SJSA1 (cell line): ENCODE measurements at places on chromosomes 6 and 20. TPM values are rescaled to one million over a fixed set of nuclear protein-coding genes. Genes with fewer than 3 reads are reported as not detected.

DNA sequence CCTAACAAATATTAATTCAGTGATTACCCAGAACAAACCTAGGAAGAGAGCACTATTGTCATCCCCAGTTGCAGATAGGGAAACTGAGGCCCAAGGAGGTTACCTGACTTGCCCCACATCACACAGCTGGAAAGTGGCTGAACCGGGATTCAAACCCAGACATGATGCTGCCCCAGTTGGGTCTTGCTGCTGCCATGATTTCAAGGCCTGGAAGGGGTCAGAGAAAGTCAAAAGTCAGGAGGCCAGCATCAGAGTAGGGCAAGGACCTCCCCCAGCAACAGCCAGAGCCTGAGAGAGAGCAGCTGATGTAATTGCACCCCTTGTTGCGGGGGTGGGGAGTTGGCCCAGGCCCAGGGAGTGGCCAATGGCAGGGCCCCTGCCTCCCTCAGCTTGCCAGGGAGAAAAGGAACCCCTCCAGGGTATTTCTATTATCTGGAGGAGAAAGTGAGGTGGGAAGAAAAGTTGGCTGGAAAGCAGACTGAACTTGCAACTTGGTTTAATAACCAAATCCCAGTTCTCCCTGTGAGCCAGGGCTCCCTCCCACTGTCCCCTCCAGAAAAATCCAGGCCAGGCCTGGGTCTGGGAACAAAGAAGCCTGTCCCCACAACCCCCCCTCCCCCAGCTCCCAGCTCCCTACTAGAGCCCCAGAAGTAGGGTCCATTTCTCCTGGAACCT, 83.6 kb downstream of the MRPL14 start:
- H3K4me3 ChIP-seq, result no peak overlapping the region
- H3K4me1 ChIP-seq, result peaks cover 41% of the 10 kb centered on the region
- no peaks in the 10 kb centered on the region for H3K27me3 ChIP-seq
- peak overlapping the region; percentile 47 for H3K27ac ChIP-seq

GRCh38 chr6:24504649-24505586, 10.1 kb downstream of the ALDH5A1 start:
- H3K4me3 ChIP-seq, result no peak overlapping the region
- no peaks in the 10 kb centered on the region for H3K36me3 ChIP-seq
- no peak for DNase-seq
- no peaks in the 10 kb centered on the region for H3K27me3 ChIP-seq
- no peaks in the 10 kb centered on the region for H3K4me1 ChIP-seq

DNA sequence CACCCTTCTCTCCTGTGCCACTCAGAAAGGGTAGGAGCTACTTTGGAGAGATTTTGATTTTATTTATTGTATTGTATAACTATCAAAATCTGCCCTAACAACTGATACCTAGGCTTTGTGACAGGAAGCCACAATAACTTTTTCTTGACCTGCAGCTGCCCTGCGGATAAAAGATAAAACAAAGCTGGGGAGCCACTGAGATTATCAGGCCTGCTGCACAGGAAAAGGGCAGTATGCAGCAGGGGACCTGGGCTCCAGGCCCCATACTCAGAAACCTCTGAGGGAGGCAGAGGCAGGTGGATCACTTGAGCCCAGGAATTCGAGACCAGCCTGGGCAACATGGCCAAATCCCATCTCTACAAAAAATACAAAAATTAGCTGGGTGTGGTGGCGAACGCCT, 980 bp upstream of the SNX21 start:
- no peak overlapping the region for H3K27ac ChIP-seq
- DNase-seq, result no peak
- peaks cover 17% of the 10 kb centered on the region for H3K36me3 ChIP-seq
- H3K4me1 ChIP-seq, result peaks cover 26% of the 10 kb centered on the region
- no peaks in the 10 kb centered on the region for H3K27me3 ChIP-seq
- H3K4me3 ChIP-seq, result no peak overlapping the region

GRCh38 chr20:10654250-10654610, 19.6 kb downstream of the JAG1 start:
- peak overlapping the region; percentile 16; the same call in 1 of the 2 replicates for H3K27ac ChIP-seq
- no peak overlapping the region for H3K4me3 ChIP-seq
- peaks cover 41% of the 10 kb centered on the region for H3K4me1 ChIP-seq
- H3K27me3 ChIP-seq, result no peaks in the 10 kb centered on the region

DNA sequence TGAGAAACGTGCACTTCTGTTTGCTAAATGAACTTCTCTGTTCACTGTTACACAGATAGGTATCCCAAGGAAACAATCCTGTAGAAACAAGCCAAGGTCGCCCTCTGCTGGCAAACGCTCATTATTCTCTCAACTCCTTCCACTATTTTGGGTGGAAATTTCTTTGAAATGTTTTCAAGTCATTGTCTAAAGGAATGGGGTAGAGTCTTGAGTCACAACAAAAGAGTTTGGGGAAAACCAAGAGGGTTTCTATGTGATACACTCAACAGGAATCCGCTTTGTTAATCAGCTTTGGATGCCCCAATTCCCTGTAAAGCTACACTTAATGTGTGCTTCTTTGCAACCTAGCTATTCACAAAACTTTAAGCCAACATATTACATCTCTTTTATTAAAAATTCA, 4.6 kb upstream of the RAE1 start:
- H3K27ac ChIP-seq, result peak overlapping the region; percentile 23; the same call in 1 of the 2 replicates
- no peaks in the 10 kb centered on the region for H3K36me3 ChIP-seq
- no peaks in the 10 kb centered on the region for H3K27me3 ChIP-seq
- peaks cover 10% of the 10 kb centered on the region for H3K4me1 ChIP-seq
- H3K4me3 ChIP-seq, result no peak overlapping the region

- peaks cover 17% of the 10 kb centered on the region for H3K4me1 ChIP-seq
- no peak overlapping the region for H3K4me3 ChIP-seq
- no peak overlapping the region for H3K27ac ChIP-seq
- H3K27me3 ChIP-seq, result no peaks in the 10 kb centered on the region
- H3K36me3 ChIP-seq, result no peaks in the 10 kb centered on the region
Observed at GRCh38 chr20:53660078-53660909, 66.7 kb upstream of the ZNF217 start.

GATA5 gene
- total RNA-seq, result not detected in 2 replicates

GRCh38 chr20:22070610-22071058, 365.2 kb downstream of the PAX1 start:
- no peaks in the 10 kb centered on the region for H3K27me3 ChIP-seq
- DNase-seq, result no peak
- H3K4me1 ChIP-seq, result no peaks in the 10 kb centered on the region
- no peak overlapping the region for H3K4me3 ChIP-seq
- H3K27ac ChIP-seq, result no peak overlapping the region
- H3K36me3 ChIP-seq, result no peaks in the 10 kb centered on the region

DNA sequence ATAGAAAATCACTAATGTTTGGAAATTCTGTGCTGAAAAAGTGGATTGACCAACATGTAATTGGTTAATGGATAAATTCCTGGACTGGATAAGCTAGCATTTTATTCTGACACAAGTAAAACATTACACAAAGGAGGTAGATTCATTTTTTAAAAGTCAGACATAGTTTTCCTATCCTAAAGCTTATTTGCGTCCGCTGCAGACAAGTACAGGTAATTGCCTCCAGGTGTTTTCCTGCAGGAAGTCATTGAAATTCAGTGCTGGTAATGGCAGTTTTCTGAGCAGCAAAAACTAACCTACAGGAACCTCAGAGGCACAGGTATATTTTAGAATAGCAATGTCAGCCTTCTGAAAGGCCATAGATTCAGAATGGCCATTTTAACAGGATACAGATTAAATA, 20.0 kb upstream of the HIVEP1 start:
- no peak overlapping the region for H3K27ac ChIP-seq
- H3K36me3 ChIP-seq, result no peaks in the 10 kb centered on the region
- H3K27me3 ChIP-seq, result no peaks in the 10 kb centered on the region
- H3K4me3 ChIP-seq, result no peak overlapping the region

PPIL1 gene
- total RNA-seq, result 46.2 and 83.6 TPM in 2 replicates

TMEM74B gene
- not detected in 2 replicates for total RNA-seq

- H3K27me3 ChIP-seq, result no peaks in the 10 kb centered on the region; the same call in 1 of the 2 replicates
- H3K27ac ChIP-seq, result no peak overlapping the region
- no peaks in the 10 kb centered on the region for H3K36me3 ChIP-seq
- no peak overlapping the region for H3K4me3 ChIP-seq
- DNase-seq, result no peak
Observed at GRCh38 chr6:90877616-90878015, 290.7 kb upstream of the MAP3K7 start.

GRCh38 chr6:139762587-139763031, 388.2 kb upstream of the CITED2 start:
- no peak for DNase-seq
- H3K27ac ChIP-seq, result no peak overlapping the region
- H3K4me3 ChIP-seq, result no peak overlapping the region
- peaks cover 31% of the 10 kb centered on the region for H3K4me1 ChIP-seq

DNA sequence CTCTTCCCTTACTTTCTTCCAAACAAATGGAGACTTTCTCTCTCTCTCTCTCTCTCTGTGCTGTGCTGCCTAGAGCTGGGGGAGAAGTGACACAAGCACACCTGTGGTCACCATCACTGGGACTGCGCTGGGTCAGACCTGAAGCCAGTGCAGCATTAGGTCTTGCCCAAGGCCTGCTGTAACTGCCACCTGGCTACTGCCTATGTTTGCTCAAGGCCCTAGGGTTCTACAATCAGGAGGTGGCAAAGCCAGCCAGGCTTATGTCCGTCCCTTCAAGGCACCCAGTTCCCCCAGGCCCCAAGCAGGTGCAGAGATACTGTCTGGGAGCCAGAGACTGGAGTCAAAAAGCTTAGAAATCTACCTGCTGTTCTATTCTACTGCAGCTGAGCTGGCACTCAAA, 49.4 kb upstream of the TOP1 start:
- no peak for DNase-seq
- H3K27me3 ChIP-seq, result 0 out of 2 replicates have a peak, but pooled peaks cover 2% of the 10 kb centered on the region
- H3K36me3 ChIP-seq, result no peaks in the 10 kb centered on the region
- H3K4me3 ChIP-seq, result no peak overlapping the region
- H3K4me1 ChIP-seq, result no peaks in the 10 kb centered on the region
- no peak overlapping the region for H3K27ac ChIP-seq

- no peak for DNase-seq
- peak overlapping the region; percentile 49 for H3K4me3 ChIP-seq
Observed at GRCh38 chr6:46129291-46129628, 529 bp upstream of the ENPP4 start.

DNA sequence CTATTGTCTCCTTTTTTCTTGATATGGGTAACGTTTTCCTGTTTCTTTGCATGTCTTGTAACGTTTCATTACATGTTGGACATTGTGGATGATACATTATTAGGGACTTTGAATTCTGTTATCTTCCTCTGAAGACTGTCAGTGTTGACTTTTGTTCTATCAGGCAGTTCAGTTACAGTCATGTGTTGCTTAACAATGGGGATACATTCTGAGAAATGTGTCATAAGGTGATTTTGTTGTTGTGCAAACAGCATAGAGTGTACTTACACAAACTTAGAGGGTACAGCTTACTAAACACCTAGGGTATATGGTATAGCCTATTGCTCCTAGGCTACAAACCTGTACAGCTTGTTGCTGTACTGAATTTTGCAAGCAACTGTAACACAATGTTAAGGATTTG, 64.7 kb downstream of the AK9 start:
- H3K4me1 ChIP-seq, result no peaks in the 10 kb centered on the region
- DNase-seq, result no peak
- no peaks in the 10 kb centered on the region for H3K36me3 ChIP-seq
- H3K27me3 ChIP-seq, result no peaks in the 10 kb centered on the region
- no peak overlapping the region for H3K4me3 ChIP-seq

GRCh38 chr6:163261361-163261760, 153.2 kb upstream of the QKI start:
- no peak for DNase-seq
- H3K27me3 ChIP-seq, result no peaks in the 10 kb centered on the region
- no peaks in the 10 kb centered on the region for H3K4me1 ChIP-seq
- H3K27ac ChIP-seq, result no peak overlapping the region
- H3K4me3 ChIP-seq, result no peak overlapping the region

DNA sequence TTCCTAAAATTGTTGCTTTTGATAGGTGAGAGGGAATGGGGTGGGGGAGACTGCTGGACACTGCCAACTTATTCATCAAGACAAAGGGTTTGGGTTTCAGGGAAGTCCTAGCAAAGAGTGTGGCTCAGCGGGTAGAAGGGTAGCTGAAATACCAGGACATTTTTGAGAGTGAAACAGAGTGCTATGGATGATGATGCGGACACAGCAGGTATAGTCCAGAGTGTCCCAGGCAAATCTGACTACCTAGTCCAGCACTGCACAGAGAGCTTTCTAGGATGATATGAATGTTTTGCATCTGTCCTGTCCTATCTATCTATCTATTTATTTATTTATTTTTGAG, 154.3 kb downstream of the BCAS1 start:
- H3K4me1 ChIP-seq, result peaks cover 44% of the 10 kb centered on the region
- peak overlapping the region; percentile 72 for H3K27ac ChIP-seq
- peak overlapping the region; percentile 39; the same call in 1 of the 2 replicates for H3K4me3 ChIP-seq
- no peaks in the 10 kb centered on the region for H3K36me3 ChIP-seq
- DNase-seq, result no peak
- no peaks in the 10 kb centered on the region for H3K27me3 ChIP-seq

TULP4 gene
- 70.1 and 83.4 TPM in 2 replicates for total RNA-seq

GRCh38 chr20:11891077-11891775, 26.5 kb upstream of the BTBD3 start:
- peak; percentile 54 for DNase-seq
- no peaks in the 10 kb centered on the region for H3K27me3 ChIP-seq
- H3K27ac ChIP-seq, result peak overlapping the region; percentile 59
- H3K4me3 ChIP-seq, result peak overlapping the region; percentile 96
- H3K4me1 ChIP-seq, result peaks cover 10% of the 10 kb centered on the region; the same call in 1 of the 2 replicates

DNA sequence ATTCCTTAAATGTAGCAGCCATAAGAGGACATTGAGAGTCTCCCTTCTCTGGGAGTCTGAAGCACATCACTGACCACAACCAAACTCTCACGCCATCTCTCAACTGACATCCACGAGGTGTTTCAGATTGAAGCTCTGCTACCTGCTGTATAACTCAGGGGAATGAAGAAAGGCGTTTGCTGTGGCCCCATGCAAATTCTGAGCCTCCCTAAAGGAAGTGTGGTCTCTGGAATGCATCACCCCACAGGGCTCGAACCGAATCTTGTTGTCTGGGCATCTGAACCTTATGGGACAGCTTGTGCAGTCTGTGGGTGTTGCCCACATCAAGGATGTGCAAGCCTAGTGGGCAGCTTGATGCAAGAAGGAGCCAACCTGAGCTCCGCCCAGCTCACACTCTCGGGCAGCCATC, 10.9 kb downstream of the PMEPA1 start:
- H3K4me1 ChIP-seq, result peaks cover 22% of the 10 kb centered on the region
- H3K4me3 ChIP-seq, result no peak overlapping the region
- DNase-seq, result no peak
- H3K27ac ChIP-seq, result peak overlapping the region; percentile 68
- no peaks in the 10 kb centered on the region for H3K36me3 ChIP-seq

ECT2L gene
- total RNA-seq, result not detected in 2 replicates

GRCh38 chr6:163250116-163250515, 164.4 kb upstream of the QKI start:
- no peaks in the 10 kb centered on the region for H3K36me3 ChIP-seq
- H3K27ac ChIP-seq, result peak overlapping the region; percentile 35; the same call in 1 of the 2 replicates
- DNase-seq, result no peak
- H3K4me3 ChIP-seq, result no peak overlapping the region
- H3K27me3 ChIP-seq, result no peaks in the 10 kb centered on the region

ADGRF1 gene
- total RNA-seq, result not detected in 2 replicates
